A549 treated with DMSO at 1 μM for 4 hours (cell line): ENCODE measurements at places on chromosomes 11 and 22. TPM values are rescaled to one million over a fixed set of nuclear protein-coding genes. Genes with fewer than 3 reads are reported as not detected.

The LGR4 gene
- 34.8 to 52.4 TPM (median 48.6 TPM) in 5 replicates for total RNA-seq

The TP53AIP1 gene
- total RNA-seq, result 0.06 TPM in 1 of 5 replicates, not detected in the others

The SUSD2 gene
- total RNA-seq, result 54.2 to 70.2 TPM (median 58.4 TPM) in 5 replicates

The DBX1 gene
- not detected in 5 replicates for total RNA-seq

The SLC22A25 gene
- not detected in 5 replicates for total RNA-seq

The HBB gene
- total RNA-seq, result not detected in 5 replicates

The GLB1L3 gene
- 0.04 TPM in 1 of 5 replicates, not detected in the others for total RNA-seq

The TRIM49 gene
- total RNA-seq, result not detected in 5 replicates

The TESMIN gene
- 3.1 to 6.8 TPM (median 5.3 TPM) in 5 replicates for total RNA-seq

The CARNS1 gene
- total RNA-seq, result 0.14 to 0.53 TPM (median 0.18 TPM) in 5 replicates

The JOSD1 gene
- total RNA-seq, result 27.4 to 34.6 TPM (median 32.0 TPM) in 5 replicates

The HPX gene
- 0.32 to 1.4 TPM (median 0.49 TPM) in 5 replicates for total RNA-seq

The AQP11 gene
- 1.7 to 2.7 TPM (median 2.4 TPM) in 5 replicates for total RNA-seq

The DCPS gene
- 16.3 to 21.2 TPM (median 19.1 TPM) in 5 replicates for total RNA-seq

The CSF2RB gene
- total RNA-seq, result 0.01 TPM in 1 of 5 replicates, not detected in the others

The APOL1 gene
- total RNA-seq, result 8.0 to 8.8 TPM (median 8.5 TPM) in 5 replicates

The CRYBB2 gene
- total RNA-seq, result not detected in 5 replicates

The BTBD18 gene
- not detected in 5 replicates for total RNA-seq

The XKR3 gene
- not detected in 5 replicates for total RNA-seq

The OR8G1 gene
- total RNA-seq, result not detected in 5 replicates

The OR51B5 gene
- total RNA-seq, result not detected in 5 replicates

The USP35 gene
- total RNA-seq, result 5.1 to 7.4 TPM (median 6.7 TPM) in 5 replicates

The TMEM191B gene
- total RNA-seq, result 0.69 to 1.1 TPM (median 0.97 TPM) in 4 of 5 replicates, not detected in the other

The CLDN5 gene
- not detected in 5 replicates for total RNA-seq

The ZNF143 gene
- total RNA-seq, result 11.3 to 14.5 TPM (median 12.4 TPM) in 5 replicates

The RCOR2 gene
- 0.96 to 1.3 TPM (median 1.00 TPM) in 5 replicates for total RNA-seq

The RIMBP3C gene
- total RNA-seq, result 0.13 to 0.39 TPM (median 0.23 TPM) in 5 replicates

The RAG1 gene
- total RNA-seq, result 0.01 to 0.48 TPM (median 0.27 TPM) in 5 replicates

The TPST2 gene
- total RNA-seq, result 8.4 to 14.5 TPM (median 11.0 TPM) in 5 replicates

The MS4A3 gene
- total RNA-seq, result not detected in 5 replicates

The TMPRSS13 gene
- not detected in 5 replicates for total RNA-seq

The SAA2 gene
- not detected in 5 replicates for total RNA-seq

The TBC1D10A gene
- 9.7 to 12.7 TPM (median 12.2 TPM) in 5 replicates for total RNA-seq

The GP1BB gene
- total RNA-seq, result 0.73 to 1.7 TPM (median 1.2 TPM) in 5 replicates

The OR10A2 gene
- not detected in 5 replicates for total RNA-seq

The ARHGAP42 gene
- 6.7 to 10.9 TPM (median 8.7 TPM) in 5 replicates for total RNA-seq

The LIF gene
- total RNA-seq, result 31.4 to 46.6 TPM (median 42.4 TPM) in 5 replicates

The EXT2 gene
- 56.2 to 65.0 TPM (median 61.5 TPM) in 5 replicates for total RNA-seq

The JAM3 gene
- total RNA-seq, result 3.9 to 4.9 TPM (median 4.4 TPM) in 5 replicates

The APOL5 gene
- not detected in 5 replicates for total RNA-seq

The SHANK3 gene
- total RNA-seq, result 2.6 to 5.4 TPM (median 4.1 TPM) in 5 replicates

The ST3GAL4 gene
- 24.7 to 29.7 TPM (median 25.7 TPM) in 5 replicates for total RNA-seq

The C11orf16 gene
- total RNA-seq, result not detected in 5 replicates

The HTR3A gene
- not detected in 5 replicates for total RNA-seq

The SEC14L6 gene
- total RNA-seq, result not detected in 5 replicates

The CASP12 gene
- total RNA-seq, result not detected in 5 replicates

The ELFN2 gene
- 6.2 to 10.0 TPM (median 8.2 TPM) in 5 replicates for total RNA-seq

The PGA5 gene
- total RNA-seq, result 0.10 TPM in 1 of 5 replicates, not detected in the others

The CLP1 gene
- total RNA-seq, result 29.0 to 33.9 TPM (median 30.6 TPM) in 5 replicates

The SPTBN2 gene
- total RNA-seq, result 8.2 to 13.2 TPM (median 9.9 TPM) in 5 replicates

The TYMP gene
- 9.5 to 19.2 TPM (median 17.9 TPM) in 5 replicates for total RNA-seq

The APOA4 gene
- not detected in 5 replicates for total RNA-seq

The NUMA1 gene
- 62.5 to 80.7 TPM (median 71.1 TPM) in 5 replicates for total RNA-seq

The CNGA4 gene
- total RNA-seq, result 0.07 to 0.10 TPM (median 0.08 TPM) in 3 of 5 replicates, not detected in the others

The OR8K1 gene
- total RNA-seq, result not detected in 5 replicates

The PITPNM1 gene
- 45.3 to 66.7 TPM (median 53.3 TPM) in 5 replicates for total RNA-seq

The CD6 gene
- total RNA-seq, result 0.06 to 0.47 TPM (median 0.15 TPM) in 5 replicates

The FADS2 gene
- total RNA-seq, result 259 to 325 TPM (median 293 TPM) in 5 replicates

The RFPL3 gene
- total RNA-seq, result not detected in 5 replicates
